ENCODE measurements at places on chromosomes 3 and 15.

DNA sequence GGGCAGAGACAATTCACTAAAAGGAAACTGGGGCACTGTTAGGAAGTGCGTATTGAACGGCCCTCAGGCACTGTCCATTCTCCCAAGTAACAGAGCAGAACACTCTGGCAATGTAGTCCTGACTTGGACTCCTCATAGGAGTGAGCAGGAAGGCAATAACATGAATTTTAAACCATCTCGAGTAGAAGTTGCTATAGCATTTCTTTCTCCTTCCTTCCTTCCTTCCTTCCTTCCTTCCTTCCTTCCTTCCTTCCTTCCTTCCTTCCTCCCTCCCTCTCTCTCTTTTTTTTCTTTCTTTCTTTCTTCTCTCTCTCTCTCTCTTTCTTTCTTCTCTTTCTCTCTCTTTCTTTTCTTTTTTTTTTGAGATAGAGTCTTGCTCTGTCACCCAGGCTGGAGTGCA is 46.4 kb upstream of the TRA2B start:
- DNase-seq: no peak

DNA sequence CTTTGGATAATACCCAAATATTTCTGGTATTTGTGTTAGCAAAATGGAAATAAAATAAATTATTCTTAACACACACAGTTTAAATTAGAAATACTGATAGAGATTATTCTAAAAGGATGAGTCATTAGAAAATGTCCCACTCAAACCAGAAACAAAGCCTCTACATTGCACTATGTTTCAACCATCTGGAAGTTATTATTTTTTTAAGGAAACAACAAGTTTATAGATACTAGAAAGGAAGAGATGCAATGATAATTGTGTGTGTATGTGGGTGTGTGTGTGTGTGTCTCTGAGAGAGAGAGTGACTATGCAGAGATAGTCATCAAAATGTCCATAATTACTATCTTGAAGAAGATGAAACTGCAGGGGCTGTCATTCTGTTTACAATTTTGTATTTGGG is 1340.5 kb downstream of the ROBO1 start:
- DNase-seq: no peak

GRCh38 chr3:59064728-59065127 is 14.9 kb upstream of the CFAP20DC start:
- DNase-seq: no peak

- peak; percentile 97 for DNase-seq
Observed at GRCh38 chr3:138082085-138082991, 33.1 kb downstream of the DZIP1L start.

DNA sequence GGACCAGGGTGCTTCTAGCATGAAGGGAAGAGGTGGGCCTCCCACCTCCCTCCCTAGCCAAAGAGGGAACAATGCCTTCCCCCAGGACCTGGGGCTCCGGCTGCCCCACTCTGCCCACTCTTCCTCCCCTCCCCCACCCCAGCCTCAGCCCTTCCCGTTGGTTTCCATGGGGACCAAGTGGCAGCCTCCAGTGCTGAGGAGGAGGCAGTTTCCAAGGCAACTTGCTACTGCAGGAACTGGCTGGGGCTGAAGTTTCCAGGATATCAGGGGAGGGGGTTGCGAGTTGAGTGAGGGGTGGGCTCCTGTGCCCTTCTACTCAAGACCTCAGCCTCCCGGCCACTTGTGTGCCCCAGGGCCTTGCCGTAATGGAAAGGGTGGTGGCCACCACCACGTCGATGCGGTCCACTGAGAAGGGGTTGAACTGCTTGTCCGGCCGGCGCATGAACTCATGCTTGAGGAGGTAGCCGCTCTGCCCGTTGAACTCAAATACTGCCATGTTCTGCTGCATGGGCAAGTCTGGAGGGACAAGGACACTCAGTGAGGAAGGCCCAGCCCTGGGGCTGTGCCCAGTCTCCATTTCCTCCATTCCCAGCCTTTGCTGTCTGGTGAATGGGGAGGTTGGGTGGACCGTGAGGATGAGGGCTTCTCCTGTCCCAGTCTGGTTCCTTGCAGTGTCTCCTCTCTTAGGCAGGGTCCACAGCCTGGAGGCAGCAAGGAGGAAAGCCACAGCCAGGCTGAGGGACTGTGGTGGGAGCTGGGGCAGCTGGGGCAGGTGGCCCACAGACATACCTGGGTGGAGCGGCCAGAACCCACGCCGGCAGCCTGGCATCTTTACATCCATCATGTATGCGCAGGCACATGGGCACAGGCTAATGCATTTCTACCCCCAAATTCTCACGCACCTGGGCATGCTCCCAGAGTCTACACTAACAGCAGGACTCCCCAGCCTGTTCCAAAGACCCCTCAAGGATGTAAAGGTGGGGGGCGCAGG is 11.3 kb upstream of the ANKRD63 start:
- no peak for DNase-seq

DNA sequence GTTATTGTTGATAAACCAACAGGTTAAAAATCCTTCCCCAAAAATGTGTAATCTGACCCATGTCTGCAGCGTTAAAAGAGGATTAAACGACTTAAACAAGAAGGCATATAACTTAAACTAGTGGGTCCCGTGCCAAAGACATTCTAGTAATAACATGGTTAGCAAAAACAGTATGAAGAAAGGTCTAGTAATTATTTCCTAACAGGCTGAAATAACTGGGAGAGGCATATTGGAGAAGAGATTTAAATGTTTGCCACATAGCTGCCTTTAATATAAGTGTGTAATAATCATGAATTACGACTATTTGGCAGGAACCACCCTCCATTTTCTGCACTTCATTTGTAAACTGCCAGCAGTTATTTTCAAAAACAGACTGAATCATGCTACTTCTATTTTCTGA is 67.7 kb upstream of the CSPG5 start:
- no peak for DNase-seq

DNA sequence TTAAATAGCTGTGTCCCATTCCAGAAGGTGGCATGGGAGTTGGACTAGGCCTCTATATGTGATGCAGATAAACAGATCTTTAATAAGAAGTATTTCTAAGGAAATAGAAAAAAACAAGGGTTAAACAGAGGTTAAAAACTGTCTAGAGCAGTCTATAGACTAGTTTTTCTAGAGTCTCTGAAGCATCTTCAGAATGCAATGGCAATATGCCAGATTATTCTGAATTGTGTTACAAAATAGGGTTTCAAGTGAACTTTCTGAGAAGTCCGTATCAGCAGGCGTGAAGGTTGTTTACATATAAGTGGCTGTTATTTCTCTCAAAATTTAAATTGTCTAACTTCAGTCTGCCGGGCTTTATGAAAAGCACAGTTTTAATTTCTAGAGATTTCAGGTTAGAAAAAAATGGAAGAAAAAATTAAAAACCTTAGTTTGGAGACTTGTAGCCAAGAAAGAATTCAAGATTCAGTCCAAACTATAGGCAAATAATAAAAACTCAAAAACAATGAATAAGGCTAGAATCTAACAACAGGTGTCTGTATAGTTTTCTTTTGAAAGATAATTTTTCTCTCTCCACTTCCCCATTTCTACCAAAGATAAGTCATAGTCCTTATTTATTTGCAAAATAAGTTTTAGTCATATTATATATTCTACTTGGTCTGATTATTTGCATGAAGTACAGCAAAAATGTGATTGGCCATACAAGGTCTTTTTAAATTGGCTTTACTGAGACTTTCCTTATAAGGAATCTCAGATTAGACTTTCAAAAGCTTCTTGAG is 55.2 kb downstream of the OSTN start:
- no peak for DNase-seq

DNA sequence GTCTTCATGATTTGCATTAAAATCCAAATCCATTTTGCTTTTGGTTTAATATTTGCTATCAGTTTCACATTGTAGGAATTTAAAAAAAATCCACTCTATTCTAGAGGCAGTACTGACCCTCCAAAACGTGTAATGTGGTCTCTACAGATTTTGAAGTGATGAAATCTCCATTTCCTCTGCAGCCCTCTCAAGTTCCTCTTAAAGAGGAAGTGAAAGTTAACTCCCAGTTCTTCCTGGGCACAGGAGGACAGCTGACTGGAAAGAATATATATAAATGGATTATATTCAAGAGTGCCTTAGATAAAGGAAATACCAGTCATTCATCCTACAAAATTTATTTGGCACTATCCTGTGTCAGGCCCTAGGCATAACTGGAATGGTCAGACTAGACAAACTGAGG is 83.5 kb upstream of the PLCL2 start:
- DNase-seq: no peak

- DNase-seq: no peak
Observed at GRCh38 chr3:140748-141330, 55.7 kb upstream of the CHL1 start.

DNA sequence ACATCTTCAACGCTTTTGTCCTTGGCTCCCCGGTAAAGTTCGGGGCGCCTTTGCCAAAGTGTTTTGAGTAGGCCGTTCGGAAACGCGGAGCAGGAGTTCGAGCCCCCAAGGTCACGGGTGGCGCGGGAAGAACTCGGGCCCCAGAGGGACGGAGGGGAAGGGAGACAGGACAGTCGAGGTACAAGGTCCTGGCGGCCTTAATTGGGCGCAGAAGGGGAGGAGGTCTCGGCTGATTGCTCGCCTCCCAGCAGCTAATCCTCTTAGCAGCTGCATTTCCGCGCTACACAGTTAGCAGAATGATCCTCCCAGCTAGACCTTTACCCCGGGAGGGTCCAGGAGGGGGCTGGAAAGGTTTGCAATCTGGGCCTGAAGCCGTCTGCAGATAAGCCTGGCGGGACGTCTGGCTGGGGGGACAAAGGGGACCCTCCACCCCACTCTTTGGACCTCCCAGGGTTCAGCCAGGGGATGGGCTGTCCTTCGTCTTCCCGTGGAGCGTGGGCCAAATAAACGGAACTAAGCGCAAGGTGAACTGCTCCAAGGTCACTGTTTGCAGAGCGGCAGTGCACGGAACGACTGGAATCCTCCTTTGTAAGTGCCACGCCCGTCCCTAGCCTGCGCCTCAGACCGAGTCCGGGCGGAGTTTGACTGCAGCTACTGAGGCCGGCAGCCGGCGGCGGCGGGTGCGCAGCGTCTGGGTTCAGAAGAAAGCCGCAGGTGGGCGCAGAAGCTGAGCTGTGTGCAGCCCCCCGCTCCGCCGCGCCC is 7.2 kb downstream of the EOMES start:
- no peak for DNase-seq

DNA sequence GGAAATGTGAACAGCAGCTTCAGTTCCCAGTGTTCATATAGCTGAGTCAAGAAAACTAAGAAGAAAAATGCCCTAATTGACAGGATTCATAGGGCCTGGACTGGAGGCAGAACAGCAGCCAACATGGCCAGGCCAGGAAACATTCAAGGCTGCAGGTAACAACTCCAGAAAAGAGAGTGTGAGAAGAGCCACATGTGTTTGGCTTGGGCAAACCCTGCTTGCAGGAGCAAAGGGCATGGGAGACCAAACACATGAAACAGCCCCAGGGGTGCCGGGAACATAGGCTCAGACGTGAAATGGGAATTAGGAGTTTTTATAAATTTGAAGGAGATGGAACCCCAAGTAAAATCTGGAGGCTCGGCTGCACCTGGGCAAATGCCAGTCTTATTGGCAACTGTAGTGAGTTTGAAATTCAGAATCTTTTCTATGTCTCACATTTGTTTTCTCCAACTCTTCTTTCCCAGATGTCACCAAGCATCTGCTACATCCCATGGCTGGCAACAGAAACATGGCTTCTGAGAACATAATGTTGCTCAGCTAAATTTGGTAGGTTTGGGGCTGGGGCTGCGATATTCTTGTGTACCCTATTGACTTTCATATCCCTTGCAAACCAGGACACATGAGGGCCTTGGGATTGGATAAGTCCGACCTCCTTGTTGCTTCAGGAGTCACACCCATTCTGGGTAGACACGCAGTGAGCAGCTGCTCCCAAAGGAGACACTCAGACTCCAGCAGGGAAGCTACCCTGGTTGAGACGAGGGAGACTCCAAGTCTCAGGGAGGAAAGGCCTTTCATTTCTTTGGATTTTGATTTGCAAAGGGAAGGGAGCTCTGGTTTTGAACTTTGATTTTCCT is 98.9 kb upstream of the CLSTN2 start:
- no peak for DNase-seq

GRCh38 chr3:186929186-186929585 is 1.1 kb upstream of the ST6GAL1 start:
- DNase-seq: no peak

DNA sequence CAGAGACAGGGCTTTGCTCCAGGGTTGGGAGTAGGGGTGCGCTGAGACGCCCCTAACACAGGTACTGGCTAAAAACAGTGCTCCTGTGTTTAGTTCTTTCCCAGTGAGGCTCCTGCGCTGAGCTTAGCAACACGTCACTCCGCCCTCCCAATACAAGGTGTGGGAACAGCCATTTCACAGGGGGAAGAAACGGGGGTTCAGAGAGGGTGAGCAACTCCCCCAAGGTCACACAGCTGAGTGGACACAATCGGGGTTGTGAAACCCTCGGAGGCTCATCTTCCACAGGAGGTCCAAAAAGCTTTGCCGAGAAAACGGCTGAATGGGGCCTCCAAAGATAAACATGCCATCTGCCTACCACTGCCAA is 628 bp downstream of the PRRT3 start:
- no peak for DNase-seq

DNA sequence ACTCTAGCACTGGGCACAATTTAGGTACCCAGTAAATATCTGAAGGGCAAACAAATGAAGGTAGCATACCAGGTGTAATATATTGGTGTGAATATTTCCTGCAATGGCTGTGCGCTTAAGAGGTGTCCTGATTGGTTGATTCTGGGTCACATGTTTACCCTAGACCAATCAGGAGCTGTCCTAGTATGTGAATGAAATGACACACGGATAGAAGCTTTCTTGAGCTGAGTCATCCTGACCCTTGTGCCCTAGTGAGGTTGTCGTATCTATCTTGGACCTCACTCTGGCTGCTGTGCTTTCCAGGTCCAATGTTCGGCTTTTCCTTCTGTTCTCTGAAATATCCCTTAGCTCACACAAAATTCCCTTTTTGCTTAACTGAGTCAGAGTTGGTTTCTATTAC is 58.1 kb upstream of the FOXP1 start:
- DNase-seq: no peak

GRCh38 chr3:191066669-191067068 is 132.4 kb upstream of the OSTN start:
- DNase-seq: peak; percentile 71

DNA sequence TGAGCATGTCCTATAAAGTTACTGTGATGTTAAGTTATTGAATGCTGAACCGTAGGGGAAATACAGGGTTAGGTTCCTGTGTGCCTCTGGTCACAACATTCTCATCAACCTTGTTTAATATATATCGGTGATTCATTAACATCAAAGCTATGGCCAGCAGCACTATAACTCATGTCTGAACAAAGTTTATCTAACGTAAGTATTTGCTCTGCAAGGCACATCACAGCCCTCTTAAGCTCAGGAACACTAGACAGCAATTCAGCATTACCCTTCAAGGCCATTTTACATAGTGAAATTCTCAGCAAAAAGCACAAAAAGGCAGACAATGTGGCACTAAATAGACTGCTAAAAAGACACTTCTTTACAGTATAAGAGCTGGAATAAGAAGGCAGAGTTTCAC is 48.2 kb upstream of the FNDC3B start:
- DNase-seq: no peak

Measured in astrocyte of the spinal cord (primary cell).